ENCODE measurements at places on chromosomes 2 and 18.

- DNase-seq, result no peak
These were observed 1.7 kb downstream of the PNKD start for GRCh38 chr2:218271865-218272530.

GRCh38 chr2:233101816-233102215 lies 41.7 kb downstream of the INPP5D start:
- DNase-seq, result no peak

DNA sequence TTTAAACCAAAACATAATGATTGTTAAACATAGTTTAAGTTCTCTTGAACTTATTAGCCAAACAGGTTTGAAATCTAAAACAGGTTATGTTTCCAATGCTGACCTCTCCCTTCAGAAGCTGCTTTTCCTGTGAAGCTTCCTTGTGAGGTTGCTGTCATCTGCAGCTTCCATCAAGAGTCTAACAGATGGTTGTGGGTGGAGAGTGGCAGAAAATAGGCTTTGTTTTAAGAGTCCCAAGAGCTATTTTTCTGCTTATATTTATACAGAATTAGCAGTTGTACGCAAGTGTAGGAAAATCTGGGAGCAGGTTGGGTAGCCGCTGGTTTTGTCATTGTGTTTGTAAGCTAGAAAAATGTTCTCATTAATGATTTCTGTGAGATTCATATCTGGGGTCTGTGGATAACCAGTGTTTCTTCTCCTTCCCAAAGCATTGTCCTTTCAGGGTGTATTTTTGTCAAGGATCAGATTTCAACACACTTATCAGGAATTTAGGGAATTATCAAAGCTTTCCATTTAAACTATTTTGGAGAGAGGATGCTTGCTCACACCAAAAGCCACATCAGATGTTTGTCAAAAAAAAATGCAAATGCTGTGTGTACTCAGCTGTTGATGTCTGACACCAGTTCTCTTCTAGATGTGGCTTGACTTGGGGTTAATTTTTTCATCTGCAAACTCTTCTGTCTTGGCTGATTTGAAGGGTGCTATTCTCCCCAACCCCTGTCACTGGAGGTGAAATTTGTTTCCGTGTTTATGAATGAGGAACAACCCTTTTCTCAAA lies 78.1 kb upstream of the KIF5C start:
- DNase-seq, result no peak

DNA sequence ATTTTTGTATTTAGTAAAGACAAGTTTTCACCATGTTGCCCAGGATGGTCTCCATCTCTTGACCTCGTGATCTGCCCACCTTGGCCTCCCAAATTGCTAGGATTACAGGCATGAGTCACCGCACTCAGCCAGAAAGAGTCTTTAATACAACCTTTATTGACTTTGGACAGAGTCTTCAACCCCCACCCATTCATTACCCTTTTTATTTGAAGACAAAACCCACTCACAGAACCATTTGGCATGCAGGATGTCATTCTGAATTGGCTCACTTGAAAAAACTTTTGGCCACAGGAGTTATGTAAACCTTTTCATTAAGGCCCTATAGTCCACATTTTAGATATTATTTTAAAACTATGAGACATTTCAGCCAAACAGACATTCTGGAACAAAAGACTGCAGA lies 217.9 kb upstream of the RND3 start:
- no peak for DNase-seq

DNA sequence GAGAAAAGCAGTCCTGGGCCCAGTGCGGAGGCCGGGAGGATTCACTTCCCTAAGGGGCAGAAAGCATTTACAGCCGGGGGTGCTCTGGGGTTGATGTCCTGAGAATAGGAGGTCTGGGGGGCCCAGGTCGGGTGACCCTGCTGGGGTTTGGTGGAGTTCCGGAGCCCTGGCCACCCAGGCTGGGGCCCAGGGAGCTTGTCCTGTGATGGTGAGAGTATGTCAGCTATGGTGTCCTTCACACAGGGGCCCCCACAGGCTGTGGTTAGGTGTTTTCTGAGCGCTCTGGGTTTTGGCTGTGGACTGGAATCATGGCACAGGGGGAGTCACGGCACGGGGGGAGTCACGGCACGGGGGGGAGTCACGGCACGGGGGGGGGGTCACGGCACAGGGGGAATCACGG lies 54.5 kb upstream of the TMEM18 start:
- DNase-seq, result no peak

- DNase-seq, result no peak
These were observed at the start of gene SLC25A52 for GRCh38 chr18:31760695-31761094. Gene SLC25A52, minus strand, starts transcription at chr18:31760880. Its CDS starts 219 bp downstream, at chr18:31760661.

- DNase-seq, result no peak
These were observed 184.8 kb downstream of the LNPK start for GRCh38 chr2:175817221-175817620.

DNA sequence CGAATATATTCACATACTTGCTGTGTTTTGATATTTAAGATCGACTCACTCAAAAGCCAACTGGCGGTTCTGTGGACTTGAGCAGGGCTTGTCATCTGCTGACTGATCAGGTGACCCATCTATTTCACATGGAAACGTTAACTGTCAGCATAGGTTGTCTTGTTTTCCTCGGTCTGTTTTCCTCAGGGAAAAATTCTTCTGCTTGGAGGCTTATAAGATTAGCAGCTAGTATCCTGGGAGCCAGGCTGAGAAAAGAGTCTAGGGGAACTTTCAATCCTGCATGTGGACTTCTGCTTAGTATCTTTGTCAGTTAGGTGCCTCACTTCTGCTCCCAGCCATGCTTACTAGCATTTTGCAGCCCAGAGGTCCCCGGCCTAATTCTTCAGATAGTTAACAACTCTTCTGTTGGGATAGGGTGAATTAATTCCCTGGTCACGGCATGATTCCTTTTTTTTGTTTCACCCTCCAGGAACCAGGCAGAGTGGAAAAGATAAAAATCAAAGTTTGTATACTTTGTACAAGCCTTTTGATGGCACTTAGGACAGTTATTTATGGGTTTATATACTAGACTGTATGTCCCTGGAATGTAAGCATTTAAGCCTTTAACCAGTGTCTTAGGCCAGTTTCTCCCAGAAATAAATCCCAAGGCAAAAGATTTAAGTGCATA lies 226.0 kb downstream of the GULP1 start:
- no peak for DNase-seq

- DNase-seq, result no peak
These were observed 116.8 kb downstream of the NDUFA10 start for GRCh38 chr2:239908308-239908707.

DNA sequence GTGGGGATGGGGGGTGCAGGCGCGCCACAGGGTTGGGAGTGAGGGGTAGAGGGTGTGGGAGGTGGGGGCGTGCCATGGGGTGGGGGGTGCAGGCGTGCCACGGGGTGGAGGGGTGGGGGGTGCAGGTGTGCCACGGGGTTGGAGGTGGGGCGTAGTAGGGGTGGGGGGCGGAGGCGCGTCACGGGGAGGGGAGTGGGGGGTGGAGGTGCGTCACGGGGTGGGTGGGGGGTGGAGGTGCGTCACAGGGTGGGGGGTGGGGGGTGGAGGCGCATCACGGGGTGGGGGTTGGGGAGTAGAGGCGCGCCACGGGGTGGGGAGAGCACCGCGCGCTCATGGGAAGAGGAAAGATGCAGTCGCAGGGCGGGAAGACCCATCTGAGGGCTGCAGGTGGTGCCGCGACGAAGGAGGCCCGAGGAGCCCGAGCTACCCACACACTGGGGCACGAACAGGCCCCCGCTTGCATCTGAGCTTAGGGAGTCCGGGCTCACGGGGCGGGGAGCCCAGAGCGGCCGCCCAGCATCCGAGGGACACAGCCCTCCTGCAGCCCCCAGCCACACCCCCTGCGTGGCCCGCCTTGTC lies 37.5 kb downstream of the SNED1 start:
- DNase-seq, result peak; percentile 6

DNA sequence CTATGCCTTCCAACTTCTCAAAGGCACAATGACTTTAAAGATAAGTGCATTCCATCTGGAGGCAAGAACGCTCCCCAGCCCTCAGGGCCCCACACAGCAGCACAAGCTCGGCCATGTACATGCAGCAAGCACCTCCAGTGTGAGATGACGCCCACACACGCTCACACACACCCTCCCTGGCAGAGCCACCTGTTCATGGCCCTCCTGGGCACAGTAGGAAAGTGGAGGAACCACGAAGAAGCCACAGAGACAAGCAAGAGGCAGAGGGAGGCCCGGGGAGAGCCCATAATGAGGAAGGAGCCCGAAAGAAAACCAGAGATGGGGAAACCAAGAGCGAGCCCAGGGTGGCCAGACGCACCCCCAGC lies 21.7 kb downstream of the BIN1 start:
- no peak for DNase-seq

GRCh38 chr2:201406077-201406662 lies 45.1 kb downstream of the TRAK2 start:
- peak; percentile 46 for DNase-seq

GRCh38 chr2:210626849-210627248 lies 70.5 kb downstream of the CPS1 start:
- DNase-seq, result no peak

- no peak for DNase-seq
These were observed 112.8 kb upstream of the TMEFF2 start for GRCh38 chr2:192307530-192307929.

DNA sequence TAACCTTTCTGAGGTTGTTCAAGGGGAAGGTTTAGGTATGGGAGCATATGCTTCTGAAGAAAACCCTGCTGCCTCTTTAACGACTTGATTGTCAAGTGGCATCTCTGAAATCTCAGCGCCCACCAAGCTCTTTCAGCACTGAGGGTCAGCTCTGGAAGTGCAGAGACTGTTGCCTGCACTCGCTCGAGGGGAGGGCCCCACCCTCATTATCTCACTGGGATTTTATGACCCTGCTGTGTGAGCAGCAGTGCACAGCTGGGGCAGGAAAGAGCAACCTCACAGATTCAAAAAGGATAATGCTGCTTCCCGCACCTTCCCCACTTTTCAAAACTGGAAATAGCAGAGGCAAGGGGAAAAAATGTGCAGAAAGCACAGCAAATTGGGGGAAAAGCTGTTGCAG lies 56.9 kb upstream of the SPRED2 start:
- no peak for DNase-seq

- no peak for DNase-seq
These were observed 21.1 kb downstream of the KIF5C start for GRCh38 chr2:148896136-148896535.

GRCh38 chr18:48020337-48021250 lies 90.1 kb upstream of the SMAD2 start:
- DNase-seq, result no peak

GRCh38 chr2:95539290-95539689 lies 52.5 kb upstream of the TRIM43 start:
- no peak for DNase-seq

DNA sequence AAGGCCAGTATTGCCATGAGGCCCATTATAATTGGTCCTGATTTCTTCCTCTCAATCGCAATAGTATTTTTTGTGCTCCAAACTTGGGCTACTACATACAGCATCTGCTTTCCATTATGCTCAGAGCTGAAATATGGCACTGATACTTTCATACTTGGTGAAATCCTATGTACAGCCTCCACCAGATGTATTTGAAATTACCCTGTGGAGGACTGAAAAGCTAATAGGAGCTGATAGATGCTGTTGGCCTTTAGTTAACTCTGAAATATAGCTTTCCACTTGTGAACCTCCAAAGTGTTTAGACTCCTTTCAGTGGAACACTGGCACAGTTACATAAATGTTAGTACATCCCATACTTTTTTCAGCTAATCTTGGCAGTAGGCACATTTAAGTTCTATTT lies 205.7 kb downstream of the NEDD4L start:
- DNase-seq, result no peak

DNA sequence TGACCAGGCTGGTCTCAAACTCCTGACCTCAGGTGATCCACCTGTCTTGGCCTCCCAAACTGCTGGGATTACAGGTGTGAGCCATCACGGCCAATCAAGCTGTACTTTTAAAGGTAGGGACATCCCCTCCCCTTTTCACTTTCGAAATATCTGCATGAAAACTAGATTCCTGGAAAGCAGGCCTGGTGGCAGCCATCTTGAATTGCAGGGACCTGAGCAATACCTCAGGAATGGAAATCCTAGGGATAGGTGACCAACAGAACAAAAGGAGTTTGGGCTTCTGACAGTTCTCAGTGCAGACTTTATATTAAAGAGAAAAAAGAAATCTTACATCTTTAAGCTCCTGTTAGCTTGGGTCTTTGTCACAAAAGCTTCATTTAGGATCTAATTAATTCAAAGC lies 62.6 kb downstream of the KLF7 start:
- DNase-seq, result no peak

DNA sequence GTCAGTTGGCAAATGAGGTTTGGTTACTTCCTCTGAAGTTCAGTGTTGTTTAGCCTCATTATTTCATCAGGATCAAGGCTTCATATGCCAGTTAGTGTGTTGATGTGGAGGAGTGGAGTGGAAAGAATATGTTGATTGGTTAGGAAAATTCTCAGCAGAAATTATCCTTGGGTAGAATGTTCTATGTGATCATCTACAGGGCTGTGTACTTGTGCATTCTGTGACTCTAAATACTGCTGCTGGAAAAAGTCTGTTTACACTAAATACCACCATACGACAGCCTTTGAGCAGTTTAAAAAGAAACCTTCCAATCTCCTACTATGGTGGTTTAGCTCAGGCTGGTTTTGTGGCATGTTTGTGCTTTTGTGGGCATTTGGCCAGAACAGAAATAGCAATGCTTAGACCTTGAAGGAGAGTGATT lies 25.8 kb downstream of the CAB39 start:
- no peak for DNase-seq

- no peak for DNase-seq
These were observed 261.7 kb upstream of the SLC39A10 start for GRCh38 chr2:195395362-195395761.

GRCh38 chr2:55014962-55015939 lies 35.0 kb downstream of the RTN4 start:
- DNase-seq, result peak; percentile 38

- no peak for DNase-seq
These were observed 1.2 kb upstream of the HES6 start for GRCh38 chr2:238240757-238241711.

DNA sequence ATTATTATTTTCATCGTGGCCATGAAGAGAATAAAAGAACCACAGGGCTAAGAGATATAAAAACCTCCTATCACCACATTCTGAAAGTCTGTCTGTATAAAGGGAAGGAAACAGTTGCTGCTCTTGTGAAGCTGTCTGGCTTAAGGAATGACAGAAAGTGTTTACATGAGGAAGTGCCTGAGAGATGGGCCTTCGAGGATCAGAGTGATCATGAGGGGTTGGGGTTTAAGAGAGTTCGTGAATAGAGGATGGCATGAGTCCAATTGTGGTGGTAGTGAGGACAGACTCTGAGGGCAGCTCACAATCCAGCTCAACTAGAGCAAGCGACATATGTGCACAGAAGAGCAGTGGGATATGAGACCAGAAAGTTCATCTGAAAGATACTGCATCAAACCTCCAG lies 65.8 kb upstream of the PIEZO2 start:
- no peak for DNase-seq
